Pancreas (tissue), 10 donors: ENCODE measurements at places on chromosomes 16 and 17. TPM values are rescaled to one million over a fixed set of nuclear protein-coding genes. Genes with fewer than 3 reads are reported as not detected.
A peak's percentile ranks its signal among the peaks of the same experiment; 100 is the strongest.

GRCh38 chr16:72924927-72925630 lies 122.8 kb downstream of the ZFHX3 start:
- DNase-seq: peak; percentile 65

- no peak for DNase-seq
Measured at GRCh38 chr16:51134876-51135275, 16.2 kb downstream of the SALL1 start.

- no peak for DNase-seq
Measured at GRCh38 chr16:56609463-56609921, 1.1 kb downstream of the MT2A start.

DNA sequence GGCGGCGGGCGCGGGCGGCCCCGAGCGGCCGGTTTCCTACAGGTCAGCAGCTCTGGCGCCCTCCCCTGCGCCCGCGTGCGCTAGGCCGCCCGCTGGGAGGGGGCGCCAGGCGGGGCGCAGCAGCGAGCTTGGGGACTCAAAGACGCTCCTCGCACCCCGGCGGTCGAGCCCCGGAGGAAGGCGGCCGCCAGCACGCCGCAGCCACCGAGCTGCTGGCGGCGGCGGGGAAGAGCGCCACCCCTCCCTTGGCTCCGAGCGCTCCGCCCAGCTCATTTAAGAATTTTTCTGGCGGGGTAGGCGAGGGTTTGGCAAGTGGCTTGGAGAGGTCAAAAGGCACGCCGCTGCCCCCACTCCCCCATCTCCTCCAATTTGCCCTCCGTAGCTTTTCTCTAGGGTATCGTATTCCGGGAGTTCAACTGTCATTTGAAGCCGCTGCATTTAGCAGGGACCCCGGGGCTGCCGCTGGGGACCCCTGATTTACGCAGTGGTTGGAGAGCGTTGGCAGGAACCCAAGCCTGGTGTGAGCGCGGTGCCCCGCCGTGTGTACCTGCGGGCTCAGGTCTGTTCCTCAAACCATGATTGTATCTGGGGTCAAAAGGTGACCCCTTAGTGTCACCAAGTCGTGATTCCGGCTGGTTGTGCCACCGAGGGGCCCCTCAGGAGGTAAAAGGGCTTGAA lies 59.5 kb upstream of the GSE1 start:
- DNase-seq: peak; percentile 60

GRCh38 chr17:4019275-4019674 lies 55.0 kb upstream of the ATP2A3 start:
- no peak for DNase-seq

DNA sequence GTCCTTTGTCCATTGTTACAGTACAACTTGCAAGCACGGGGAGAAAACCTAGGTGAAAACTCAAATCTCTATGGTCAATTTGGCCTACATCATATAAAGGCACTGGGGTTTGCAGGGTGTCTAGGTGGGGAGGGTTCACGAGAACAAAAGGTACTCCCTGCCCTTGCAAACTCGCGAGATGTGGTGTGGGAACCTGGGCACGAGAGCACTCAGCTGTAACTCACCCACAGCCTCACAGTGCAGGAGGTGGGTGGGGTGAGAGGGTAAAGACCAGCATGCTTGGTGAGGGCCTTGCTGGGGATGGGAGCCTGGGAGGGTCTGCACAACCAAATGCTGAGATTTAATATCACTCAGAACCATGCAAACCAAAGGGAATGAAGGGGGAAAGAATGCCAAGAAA lies 18.4 kb upstream of the ZNF594 start:
- no peak for DNase-seq

- peak; percentile 99 for DNase-seq
Measured at GRCh38 chr16:11345040-11345862, at the start of gene RMI2. Gene RMI2, plus strand, starts transcription at chr16:11345459. Its CDS starts 13 bp downstream, at chr16:11345472.

DNA sequence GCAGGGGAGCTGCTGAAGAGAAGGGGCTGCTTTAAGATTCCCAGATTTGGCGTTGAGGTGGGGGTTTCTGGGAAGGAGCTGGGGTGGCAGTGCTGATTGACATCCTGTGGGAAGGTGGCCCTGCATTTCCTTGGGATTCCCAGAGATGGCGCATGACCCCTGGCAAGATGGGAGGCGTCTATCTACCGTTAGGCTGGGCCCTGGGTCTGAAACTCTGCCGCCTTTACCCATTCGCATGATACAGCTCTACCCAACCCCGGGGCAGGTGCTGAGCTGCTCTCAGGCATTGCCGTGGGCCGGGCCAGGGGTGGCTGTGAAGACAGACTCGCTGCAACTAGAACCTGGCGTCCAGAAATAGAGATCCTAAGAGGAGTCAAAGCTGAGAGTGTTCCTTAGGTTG lies 9.9 kb upstream of the MVD start:
- peak; percentile 41 for DNase-seq

GRCh38 chr17:8871081-8871581 lies 3.7 kb upstream of the PIK3R6 start:
- no peak for DNase-seq

- no peak for DNase-seq
Measured at GRCh38 chr16:29845656-29846055, 17.4 kb downstream of the CDIPT start.

- no peak for DNase-seq
Measured at GRCh38 chr16:27381236-27381635, 20.7 kb upstream of the IL21R start.

DNA sequence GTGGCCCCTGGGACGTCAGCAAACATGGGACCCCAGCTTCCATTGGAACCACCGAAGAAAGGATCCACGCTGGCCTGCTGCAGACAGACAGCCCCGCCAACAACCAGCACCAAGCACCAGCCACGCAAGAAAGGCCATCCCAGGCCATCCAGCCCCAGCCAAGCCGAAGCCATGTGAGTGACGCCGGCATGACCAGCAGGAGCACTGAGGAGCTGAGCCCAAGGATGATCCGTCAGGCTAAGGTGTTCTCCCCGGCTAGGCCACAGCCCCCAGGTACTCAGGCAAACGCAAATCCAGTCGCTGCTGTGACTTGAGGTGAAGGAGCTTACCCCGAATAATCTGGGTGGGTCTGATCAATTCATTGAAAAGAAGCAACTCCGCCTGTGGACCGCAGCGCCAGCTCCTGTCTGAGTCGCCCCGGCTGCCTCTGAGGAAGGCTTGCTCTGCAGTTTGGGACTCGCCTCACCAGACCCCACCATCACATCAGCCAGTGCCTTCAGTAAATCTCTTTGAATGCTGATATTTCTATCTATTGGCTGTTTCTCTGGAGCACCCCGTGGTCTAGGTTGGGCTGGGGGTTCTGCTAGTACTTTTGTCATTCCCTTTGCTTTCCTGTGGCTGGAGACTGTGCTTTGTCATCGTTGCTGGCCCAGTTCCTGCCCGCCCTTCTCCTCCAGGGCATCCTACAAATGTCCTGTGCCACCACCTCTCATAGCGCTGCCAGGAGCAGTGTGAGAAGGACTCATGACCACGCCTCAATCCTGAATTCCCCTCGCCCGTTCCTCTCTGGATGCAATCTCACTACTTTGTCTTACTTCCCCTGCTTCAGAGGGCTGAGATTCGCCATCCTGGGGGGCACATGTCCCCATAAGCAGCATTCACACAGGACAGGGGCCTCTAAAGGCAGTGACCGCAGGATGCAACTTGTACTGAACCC lies 8.1 kb upstream of the CBX2 start:
- no peak for DNase-seq

GRCh38 chr17:27945333-27945616 lies 52.1 kb upstream of the LYRM9 start:
- DNase-seq: no peak

DNA sequence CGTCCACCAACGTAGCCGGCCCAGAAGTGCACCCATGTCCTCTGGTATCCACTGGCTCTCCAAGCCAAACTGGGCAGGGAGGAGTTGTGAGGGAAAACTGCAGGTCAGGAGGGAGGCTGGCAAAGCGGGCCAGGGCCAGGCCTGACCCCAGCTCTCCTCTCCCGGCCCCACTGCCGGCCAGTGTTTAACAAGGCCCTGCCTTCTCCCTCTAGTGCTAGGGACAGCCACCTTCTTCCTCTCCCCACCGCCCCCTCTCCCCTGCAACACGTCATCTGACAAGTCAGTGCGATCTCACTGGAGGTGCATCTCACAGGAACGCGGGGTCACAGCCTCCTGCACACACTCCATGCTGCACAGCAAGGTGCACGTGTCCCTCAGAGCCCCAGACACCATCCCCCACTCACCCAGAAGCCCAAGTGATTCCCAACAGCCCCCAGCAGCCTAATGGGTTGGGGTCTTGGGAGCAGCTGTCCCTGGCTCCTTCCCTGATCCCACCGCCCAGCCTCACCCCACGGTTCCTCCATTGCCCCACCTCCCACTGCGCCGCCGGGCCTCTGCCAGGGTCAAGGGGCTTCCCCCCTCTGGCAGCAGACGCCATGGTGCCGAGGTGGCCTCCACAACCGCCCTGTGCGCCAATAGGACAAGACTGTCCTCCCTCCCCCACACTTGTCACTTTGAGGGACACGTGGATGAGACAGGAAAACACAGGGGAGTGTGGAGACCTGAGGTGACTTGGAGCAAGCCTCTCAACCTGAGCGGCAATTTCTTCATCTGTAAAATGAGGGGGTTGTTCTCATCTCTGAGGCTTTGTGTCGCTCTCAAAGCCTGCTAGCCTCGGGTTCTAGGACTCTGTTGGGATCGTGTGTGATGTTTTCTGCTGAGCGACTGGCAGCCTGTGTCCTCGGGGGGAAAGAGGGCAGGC lies 1.1 kb upstream of the ACE start:
- DNase-seq: peak; percentile 74

GRCh38 chr17:1087381-1088241 lies 90.7 kb downstream of the TIMM22 start:
- DNase-seq: peak; percentile 87

- DNase-seq: no peak
Measured at GRCh38 chr17:49741692-49742076, 22.2 kb downstream of the FAM117A start.

DNA sequence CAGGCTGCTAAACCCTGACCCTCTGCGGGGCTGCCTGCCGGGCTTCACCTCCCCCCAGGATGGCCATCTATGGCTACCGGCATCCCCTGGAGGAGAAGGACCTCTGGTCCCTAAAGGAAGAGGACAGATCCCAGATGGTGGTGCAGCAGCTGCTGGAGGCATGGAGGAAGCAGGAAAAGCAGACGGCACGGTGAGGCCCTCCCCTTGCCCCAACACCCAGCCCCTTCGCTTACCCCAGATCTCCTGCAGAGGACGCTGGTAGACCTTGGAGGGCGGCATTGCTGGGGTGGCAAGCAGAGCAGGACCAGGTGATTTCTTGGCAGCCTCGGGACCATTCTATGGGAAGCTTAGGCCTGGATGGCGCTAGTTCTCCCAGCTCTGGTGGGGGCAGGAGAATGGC lies 24.5 kb downstream of the ABCC3 start:
- no peak for DNase-seq

DNA sequence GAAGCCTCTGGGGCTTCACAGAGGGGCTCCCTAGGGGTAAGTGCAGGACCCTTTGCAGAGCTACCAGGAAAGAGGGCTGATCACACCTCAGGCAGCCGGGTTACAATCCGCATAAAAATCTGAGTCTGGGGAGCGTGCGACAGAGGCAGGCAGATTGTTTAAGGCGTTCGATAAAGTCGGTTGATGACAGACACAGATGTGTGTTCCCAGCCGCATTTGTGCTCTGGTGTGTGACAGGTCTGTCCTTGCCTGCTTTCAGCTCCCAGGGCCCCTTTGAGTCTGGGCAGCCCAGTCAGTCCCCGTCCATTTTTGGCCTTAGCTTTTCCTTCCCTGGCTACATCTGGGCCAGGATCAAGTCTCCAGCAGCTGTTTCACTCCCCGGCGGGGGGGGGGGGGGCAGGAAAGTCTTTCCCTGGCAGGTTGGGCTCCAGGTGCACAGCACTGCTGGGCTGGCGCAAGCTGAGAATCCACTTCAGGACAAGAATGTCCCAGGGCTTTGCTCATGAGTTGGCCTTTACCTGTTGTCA lies 1.3 kb upstream of the ZACN start:
- no peak for DNase-seq

DNA sequence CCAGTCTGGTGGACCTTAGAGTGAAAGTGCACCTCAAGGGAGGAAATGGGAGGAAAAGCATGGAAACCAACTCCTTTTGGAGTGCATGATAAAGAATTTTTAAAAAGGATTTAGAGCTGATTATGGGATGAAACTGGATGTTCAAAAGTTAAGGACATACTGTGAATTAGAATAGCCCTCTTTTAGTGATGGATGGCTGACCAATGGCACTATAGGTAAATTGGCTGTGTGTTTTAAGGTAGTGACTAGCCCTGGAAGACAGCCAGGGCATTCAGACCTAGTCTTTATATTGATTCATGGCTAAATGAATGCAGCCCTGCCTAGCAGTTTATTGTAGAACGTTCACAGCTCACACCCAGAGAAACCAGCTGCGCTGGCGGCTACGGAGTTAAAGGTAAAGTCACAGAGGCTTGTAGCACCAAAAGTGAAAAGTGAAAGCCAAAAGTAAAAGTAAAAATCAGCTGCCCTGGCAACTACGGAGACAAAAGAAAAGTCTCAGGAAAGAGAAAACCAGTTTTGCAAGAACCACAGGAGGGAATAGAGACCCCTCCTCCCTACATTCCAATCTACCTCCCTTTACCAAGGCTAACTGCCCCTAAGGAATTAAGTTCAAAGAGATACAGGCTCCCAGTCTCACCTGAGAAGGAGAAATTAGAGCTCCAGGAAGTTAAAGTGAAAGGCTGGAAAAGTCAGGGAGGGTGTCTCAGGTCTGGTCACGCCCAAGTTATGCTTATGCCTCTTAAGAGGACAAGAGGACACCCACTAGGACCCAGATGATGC lies 21.8 kb downstream of the ACSM1 start:
- peak; percentile 55 for DNase-seq

DNA sequence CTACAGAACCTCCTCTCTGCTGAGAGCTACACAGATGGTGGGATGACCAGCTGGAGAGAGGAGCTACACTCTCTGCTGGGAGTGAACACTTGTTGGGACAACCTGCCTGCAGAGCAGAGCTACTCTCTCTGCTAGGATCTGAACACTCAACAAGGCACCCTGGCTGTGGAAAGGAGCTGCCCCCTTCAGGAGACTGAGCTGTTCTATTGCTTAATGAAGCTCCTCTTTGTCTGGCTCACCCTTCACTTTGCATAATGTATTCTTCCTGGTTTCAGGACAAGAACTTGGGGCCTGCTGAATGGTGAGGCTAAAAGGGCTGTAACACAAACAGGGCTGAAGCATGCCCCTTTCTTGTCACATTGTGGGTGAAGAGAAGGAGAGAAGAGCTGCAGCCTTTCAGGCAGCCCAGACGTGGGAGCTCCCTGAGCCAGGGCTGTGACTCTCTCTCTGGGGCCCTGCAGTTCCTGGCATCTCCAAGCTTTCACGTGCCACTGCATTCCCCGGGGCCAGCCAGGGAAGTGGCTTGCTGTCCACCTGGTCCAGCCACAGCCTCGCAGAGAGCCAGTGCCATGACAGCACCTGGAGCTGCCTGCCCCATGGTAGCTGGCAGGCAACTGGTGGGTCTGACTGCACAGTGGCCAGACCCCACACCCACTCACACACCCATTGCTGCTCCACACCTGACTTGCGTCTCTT lies 272.8 kb upstream of the KCNJ16 start:
- DNase-seq: no peak

The CA5A gene
- under 0.01 TPM for polyA plus RNA-seq

The HIGD1B gene
- 14.6 TPM for polyA plus RNA-seq

The TEX14 gene
- polyA plus RNA-seq: 0.59 TPM

The TSPOAP1 gene
- 56.7 TPM for polyA plus RNA-seq

The SLC2A4 gene
- 1.8 TPM for polyA plus RNA-seq
